ENCODE measurements at places on chromosomes 2 and 18.
A peak's percentile ranks its signal among the peaks of the same experiment; 100 is the strongest.

- no peak for DNase-seq
Measured at GRCh38 chr2:130303169-130303568, 39.5 kb upstream of the IMP4 start.

- DNase-seq, result no peak
Measured at GRCh38 chr2:28628506-28628905, 123.1 kb upstream of the PPP1CB start.

- DNase-seq, result peak; percentile 85
Measured at GRCh38 chr18:45617284-45617683, 2.0 kb downstream of the SLC14A2 start.

GRCh38 chr18:12659904-12660605 is 2.1 kb upstream of the SPIRE1 start:
- peak; percentile 57 for DNase-seq

DNA sequence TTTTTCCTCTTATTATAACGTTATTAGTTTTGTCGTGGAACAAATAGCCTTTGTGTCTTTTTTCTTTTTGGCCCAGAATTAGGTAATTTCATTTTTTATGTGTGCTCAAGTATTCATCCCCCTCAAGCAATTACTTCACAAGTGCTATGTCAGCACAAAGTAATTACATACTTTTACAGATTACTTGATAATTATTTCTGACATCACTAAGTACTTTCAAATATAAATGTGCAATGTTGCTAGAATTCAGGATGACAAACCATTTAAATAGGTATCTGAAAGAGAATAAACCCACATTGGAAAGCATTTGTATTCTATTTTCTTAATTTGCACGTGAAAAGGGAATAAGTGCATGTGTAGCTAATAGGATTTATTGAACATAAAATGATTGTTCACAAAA is 238.2 kb downstream of the CDH7 start:
- no peak for DNase-seq

GRCh38 chr2:218059289-218059688 is 9.8 kb upstream of the RUFY4 start:
- no peak for DNase-seq

DNA sequence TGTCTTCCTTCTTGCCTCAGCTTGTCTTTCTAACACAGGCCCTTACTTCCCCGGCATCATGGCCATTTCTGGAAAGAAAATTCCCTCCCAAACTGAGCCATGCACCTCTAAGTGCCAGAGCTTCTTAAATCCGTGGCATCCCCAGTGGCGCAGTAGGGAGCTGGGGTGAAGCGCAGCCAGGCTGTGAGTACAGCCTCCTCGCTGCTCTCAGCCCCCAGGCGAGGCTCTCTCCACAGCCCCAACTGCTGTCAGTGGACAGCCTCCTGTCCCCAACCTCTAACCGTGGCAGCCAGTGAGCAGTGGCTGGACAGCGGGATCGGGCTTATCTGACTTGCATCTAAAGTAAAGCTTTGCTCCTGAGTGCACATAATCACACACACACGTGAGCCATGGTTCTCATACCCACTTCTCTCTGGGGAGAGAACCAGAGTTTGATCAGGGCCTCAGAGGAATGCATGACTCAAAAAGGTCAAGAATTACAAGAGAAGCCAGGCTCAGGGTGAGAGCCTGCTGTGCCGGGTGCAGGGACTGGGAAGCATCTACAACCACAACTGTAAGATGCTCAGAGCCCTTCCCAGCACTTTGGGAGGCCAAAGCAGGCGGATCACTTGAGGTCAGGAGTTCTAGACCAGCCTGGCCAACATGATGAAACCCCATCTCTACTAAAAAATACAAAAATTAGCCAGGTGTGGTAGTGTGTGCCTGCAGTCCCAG is 50.7 kb downstream of the SFXN5 start:
- peak; percentile 83 for DNase-seq

DNA sequence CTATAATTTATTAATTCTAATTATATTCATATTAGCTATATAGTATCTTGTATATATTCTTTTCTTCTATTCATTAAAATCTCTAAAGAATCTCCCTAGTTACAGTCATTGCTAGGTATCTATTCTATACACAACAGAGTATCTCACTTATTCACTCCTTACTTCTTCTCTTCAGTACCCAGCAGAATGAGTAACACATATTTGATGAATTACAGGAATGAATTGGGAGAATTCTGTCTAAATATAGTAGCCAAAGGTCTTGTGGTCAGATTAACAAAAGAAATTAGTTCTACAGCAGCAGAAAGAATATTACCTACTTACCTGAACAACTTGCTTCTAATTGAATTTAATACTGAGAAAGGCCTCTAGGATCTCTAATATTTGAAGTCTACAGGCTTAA is 758.0 kb upstream of the ZEB2 start:
- peak; percentile 40 for DNase-seq

DNA sequence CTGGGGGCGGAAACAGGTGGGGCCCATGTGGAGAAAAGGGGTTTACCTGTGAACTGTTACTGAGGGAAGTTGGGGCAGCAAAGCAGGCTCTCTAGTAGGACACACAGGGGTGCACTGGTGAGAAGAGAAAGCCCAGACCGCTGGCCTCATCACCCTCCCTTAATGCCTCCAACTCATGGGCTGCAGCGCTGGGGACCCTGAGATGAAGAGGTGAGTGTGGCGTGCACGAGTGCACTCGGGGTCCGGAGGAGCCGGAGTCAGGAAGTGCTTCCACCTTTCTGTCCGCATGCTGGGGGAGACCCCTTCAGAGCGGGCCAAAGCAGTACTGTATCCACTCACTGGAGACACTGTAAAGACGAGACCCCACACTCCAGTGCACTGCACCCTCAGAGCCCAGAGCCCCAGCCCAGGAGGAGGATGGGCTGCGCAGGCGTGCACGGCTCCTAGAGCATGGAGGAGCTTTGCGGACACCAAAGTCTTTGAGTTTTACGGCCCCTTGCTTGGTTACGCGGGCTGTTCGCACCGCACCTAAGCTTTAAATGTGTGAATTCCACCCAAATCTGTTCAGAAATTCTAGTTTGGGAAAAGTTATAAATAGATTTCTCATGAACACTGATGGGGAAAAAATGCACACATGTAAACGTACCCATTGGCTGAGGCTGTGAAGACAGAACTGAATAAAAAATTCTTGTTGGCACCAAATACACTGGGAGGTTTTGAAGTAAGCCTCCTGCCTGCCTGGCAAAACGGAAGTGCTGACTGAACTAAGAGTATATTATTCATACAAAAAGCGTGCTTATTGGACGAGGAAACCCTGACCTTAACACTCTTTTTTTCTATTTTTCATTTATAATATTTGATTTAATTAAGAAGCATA is 45.4 kb upstream of the PPP4R1 start:
- DNase-seq, result no peak

GRCh38 chr18:70454704-70455322 is 166.0 kb downstream of the SOCS6 start:
- DNase-seq, result peak; percentile 67

- no peak for DNase-seq
Measured at GRCh38 chr2:2726163-2726562, 395.1 kb upstream of the MYT1L start.

GRCh38 chr2:23452853-23453420 is 68.0 kb downstream of the KLHL29 start:
- DNase-seq, result peak; percentile 78

DNA sequence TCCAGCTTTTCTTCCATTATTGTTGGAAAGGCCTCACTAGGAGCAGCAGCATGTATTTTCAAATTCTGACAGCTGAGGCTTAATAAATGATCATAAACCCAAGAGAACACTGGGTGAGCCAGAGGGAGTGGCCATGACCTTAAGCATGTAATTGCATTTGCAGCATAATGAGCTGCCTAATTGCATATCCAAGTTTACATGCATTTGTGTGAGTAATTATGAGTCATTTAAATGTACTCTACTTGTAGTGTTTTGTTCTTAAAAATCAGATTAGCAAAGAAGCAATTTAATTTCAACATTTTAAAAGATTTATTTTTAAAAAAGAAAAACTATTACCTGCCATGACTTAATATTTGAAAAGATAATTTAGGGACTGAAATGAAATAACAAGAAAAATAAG is 74.8 kb downstream of the NOL10 start:
- DNase-seq, result no peak

- DNase-seq, result no peak
Measured at GRCh38 chr2:180676520-180677025, 303.8 kb upstream of the UBE2E3 start.

- DNase-seq, result peak; percentile 31
Measured at GRCh38 chr18:6010284-6010683, 115.0 kb upstream of the TMEM200C start.

GRCh38 chr2:148048475-148049221 is 27.8 kb downstream of the MBD5 start:
- peak; percentile 30 for DNase-seq

GRCh38 chr18:68608851-68609490 is 105.9 kb downstream of the TMX3 start:
- DNase-seq, result no peak

- no peak for DNase-seq
Measured at GRCh38 chr2:147325990-147326389, 518.8 kb upstream of the ACVR2A start.

DNA sequence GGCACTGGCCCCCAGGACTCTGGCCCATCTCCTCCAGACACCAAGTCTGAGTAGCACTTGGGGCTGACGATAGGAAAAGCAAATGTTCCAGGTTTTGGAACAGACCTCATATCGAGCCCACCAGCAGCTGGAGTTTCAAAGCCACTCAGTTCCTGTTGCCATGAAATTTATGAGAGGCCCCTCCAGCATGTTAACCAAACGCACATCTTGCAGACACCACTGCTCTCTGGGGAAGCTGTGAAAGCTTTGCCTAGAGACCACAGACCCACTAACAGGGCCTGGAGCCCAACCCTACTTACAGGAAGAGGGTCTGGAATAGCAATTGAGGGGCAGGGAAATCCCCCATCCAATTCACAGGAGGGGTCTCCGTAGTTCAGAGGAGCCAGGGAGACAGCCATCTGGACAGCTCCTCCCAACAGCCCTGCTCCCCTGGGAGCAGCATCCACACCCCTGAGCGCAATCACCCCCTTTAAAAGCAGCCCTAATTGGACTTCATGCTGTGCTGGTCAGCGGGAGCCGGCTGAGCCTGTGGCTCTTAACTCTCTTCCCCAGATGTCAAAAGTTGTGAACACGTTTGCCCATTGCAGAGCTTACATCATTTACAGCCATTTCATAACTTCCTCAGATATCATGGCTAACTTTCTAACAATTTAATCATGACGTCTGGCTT is 81.3 kb downstream of the TGFA start:
- peak; percentile 2 for DNase-seq

GRCh38 chr2:162041485-162041884 is 32.5 kb downstream of the DPP4 start:
- DNase-seq, result no peak

GRCh38 chr2:36473230-36473629 is 117.7 kb downstream of the CRIM1 start:
- no peak for DNase-seq

- DNase-seq, result no peak
Measured at GRCh38 chr2:190533968-190534309, 583 bp downstream of the NEMP2 start.

DNA sequence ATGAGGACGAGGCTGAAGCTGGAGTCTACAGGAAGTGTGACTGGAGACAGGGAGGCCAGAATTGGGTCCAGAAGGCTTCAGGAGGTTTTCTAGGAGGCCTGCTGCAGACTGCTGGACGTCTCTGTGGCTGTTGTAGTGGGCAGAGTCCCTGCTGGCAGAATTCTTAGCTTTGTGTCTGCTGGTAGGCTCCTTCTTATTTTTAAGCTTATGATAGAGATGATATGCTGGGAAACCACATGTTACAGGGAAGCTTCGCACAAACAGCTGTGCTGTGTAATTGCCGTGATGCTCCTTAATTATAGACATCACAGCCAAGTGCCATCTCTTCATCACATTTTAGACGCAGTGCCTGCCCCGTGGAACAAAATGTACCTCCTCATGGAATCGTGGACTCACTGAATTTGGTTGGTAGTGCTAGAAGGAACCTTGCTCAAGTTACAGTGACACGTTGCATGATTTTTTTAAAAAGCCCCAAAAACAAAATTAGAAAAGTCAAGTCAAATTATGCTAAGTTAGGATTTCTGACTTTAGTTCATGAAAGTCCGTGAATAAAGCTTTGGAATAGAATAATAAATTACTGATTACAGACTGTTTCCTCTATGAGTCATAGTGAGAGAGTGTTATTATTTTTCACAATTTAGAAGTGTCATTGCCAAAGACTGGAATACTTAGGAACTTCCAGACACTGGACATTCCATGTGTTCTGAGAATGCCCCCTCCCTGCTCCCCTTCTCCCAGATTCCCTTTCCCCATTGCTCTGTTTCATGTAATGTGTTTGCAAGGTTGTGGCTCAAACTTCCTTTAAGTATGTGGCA is 144.1 kb downstream of the FHOD3 start:
- peak; percentile 93 for DNase-seq

DNA sequence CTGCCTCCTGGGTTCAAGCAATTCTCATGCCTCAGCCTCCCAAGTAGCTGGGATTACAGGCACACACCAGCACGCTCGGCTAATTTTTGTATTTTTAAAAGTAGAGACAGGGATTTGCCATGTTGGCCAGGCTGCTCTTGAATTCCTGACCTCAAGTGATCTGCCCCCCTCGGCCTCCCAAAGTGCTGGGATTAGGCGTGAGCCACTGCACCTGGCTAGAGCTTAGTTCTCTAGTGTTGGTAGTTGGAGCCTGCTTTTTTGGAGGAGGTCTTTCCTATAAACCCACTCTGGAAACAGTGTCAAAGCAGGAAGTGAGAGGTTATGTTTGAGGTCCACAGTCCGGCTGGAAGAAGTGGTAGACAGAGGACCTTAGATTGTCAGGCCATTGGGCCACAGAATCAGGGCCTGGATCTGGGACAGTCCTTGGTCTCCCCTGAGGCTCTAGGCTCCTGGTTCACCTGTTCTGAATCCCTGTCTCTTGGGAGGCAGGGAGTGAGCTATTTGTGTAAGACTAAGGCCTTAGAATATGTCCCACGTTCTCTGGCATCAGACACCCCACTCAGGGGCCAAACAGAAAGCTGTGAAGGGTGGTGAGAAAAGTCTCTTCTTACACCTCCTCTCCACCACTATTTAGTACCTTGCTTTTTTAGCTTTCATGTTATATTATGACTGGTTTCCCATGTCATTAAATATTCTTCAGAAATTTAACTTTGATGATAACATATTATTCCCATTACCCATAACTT is 34.5 kb downstream of the PCBP1 start:
- DNase-seq, result no peak

DNA sequence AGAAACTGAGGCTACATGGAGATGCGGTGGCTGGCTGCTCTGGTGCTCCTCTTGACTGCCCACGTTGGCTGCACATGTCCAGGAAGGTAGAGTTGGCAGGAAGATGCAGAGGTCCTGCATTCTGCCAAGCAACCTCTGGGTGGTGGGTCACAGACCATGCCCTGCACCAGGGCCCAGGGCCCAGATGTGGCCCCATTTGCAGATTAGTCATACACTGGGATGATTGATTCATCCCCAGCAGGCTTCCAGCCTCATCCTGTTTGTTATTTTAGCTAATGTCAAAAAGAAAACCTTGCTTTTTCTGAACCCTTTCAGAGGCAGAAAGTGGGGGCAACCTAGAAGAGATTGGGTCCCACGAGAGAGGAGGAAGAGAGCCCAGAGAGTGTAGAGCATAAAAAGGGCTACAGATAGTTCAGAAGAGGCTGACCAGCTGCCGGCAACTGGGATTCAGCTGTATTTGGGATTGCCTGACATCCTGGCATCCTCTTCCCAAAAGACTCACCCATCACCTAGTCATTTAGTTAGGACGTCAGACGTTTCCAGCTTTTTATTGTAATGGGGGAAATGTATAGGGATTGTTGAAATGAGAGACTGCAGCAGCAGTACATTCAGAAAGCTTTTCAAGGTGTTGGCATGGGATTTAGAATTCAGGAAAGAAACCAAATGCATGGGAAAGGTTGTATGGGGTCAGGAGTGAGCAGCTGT is 101.9 kb downstream of the CTIF start:
- DNase-seq, result peak; percentile 40
